ENCODE measurements at places on chromosomes 7 and 10.

DNA sequence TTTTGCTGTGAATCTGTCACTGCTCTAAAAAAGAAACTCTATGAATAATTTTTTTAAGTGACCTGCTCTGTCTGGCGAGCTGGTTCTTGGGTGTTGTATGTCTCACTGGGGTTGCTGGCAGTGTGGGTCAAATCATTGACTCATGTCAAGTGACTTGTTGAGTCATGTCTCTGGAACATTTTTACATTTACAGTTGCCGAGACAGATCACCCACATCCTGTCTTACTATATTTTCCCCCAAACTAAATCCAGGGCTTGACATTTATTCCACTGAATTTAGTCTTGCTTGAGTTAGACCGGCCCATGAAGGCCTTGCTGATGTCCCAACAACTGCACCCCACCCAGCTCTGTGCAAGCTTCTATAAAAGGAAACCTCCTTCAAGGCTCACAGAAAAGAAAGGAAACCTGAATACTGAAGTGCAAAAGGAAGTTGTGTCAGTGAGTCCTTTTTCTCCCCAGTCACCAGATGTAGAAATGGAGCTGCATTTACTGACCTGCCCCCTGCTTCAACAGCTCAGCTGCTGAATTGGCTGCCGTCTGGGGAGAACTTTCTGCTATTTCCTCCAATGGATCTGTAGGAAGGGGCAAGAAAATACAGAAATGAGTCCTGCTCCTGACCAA, 290.3 kb downstream of the TNS3 start:
- no peak for DNase-seq

DNA sequence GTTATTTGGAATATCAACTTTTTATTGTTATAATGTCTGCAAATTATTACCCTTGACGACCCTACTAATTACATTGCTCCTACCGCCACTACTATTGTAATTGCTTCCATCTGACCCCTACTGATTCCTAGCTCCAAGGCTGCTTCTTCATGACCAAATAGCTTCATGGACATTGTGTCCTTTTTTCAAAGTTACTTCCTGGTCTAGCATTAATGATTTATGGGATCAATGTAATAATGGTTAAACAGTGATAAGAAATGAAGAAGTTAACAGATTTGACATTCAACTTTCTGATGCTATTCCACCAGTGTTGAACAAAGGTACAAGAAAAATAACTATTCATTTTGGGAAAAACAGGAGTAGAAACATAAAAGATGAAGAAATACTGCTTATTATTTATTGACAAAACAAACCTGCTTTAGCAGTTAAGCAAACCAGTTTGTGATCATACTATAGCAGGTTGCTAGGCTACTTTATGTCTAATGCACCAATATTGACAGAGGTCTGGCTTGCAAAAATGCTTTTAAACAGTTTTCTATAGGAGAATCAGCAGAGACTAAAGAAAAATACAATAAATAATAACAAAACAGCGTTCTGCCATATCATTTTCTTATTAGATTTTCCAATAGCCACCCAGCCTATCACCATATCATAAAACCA, 125.8 kb downstream of the PCLO start:
- DNase-seq, result no peak

DNA sequence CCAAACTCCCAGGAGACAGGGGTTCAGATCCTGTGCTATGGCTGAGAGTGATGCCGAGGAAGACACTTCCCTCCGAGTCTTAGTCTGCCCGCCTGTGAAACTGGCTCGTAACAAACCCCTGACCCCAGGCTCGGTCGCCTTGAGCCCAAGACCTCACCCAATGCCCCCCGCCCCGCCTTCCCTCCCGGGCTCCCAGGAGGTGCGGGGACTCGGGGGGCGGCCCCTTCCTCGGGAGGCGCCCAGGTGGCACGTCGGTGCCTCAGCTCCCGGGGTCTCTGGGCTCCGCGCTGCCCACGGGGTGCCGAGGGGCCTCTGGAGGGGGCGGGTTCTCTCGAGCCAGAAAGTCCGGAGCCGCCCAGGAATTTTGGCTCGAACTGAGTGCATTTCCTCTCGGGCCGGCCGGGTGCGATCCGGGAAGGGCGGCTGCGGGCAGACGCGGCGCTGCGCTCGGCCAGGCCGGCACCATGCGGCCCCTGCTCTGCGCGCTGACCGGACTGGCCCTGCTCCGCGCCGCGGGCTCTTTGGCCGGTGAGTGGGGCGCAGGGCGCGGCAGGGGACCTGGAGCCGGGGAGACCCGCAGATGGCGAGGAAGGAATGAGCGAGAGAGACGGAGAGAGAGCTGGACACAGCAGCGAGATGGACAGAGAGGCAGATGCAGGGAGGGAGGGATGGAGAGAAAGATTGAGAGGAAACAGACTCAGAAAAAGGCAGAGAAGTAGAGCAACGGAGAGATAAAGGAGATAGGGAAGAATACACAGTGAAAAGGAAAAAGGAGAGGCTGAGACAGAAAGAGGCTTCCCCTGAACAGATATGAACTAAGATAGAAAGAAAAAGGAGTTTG, at the start of gene PLAC9:
Gene PLAC9 (plus strand): TSS at position 432 of the 841 bp plus-strand sequence. CDS start 33 bp downstream, at position 465.
- DNase-seq, result no peak

GRCh38 chr7:109020251-109020650, 450.6 kb downstream of the DNAJB9 start:
- DNase-seq, result no peak

DNA sequence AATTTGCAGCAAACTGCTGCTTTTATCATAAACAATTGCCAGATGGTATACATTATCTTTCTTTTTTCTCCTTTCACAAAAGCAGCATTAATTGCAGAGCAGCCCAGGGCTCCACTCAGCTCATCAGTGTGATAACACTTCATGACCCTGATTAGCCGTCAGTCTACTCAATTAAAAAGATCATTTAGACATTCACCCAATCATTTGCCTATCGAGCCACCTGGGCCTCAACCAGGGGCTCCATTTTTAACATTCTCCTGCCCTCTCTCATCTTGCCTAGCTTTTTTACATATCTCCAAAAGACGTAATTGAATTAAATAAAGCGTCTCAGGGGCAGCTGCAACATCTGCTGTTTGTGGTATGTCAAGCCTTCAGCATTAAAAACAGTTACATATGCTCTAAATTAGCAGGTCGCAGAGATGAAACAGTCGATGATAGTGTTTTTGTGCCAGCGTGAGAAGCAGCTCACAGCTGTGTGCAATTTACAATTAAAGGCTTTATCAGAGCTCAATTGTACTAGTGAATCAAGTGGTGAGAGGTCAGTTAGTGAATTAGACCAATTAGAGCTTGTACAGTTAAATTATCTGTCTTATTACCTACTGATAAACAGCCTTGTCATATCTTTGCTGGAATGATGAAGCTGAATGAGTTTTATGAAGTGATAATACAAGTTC, 522.5 kb downstream of the ETV1 start:
- no peak for DNase-seq

- no peak for DNase-seq
Observed at GRCh38 chr7:77908664-77909063, 110.1 kb downstream of the PHTF2 start.
